ENCODE measurements at places on chromosomes 3 and 15.

DNA sequence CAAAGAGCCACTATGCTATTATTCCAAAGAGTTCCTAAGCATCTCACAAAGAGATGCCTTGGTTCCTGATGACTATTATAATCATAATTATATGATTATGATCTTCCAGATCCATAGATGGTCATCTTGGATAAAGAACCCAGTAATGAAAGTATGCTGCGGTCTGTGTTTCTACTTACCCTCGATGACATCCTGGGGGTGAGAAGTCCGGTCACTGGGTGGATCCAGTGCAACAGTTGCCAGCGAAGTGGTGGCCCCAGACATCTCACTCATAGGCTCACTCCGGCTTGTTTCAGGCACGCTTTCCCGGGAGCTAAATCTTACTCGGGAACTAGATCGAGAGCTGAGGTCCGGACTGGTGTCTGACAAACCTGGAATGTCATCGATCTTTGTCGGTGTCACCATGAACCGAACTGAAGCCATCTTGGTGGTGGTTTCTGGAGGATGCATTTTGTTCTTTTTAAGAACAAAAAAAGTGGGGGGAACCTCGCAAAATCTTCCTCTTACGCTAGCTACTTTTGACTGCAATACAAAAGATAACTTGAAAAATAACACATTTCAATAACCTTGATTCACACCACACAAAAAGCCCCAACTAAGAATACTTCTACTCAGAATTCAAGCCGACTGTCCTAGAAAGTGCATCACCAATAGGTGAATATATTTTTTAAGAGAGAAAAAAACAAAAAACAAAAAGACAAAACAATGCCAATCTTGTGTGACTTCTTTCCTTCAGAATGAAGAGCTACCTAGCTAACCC lies 1.2 kb downstream of the SLC12A6 start:
- DNase-seq, result no peak

- no peak for DNase-seq
Observed at GRCh38 chr15:90823455-90823974, 44.9 kb upstream of the FURIN start.

GRCh38 chr15:52263563-52264282 lies 31.9 kb downstream of the MYO5C start:
- no peak for DNase-seq

GRCh38 chr3:44554626-44555592 lies at the start of gene ZKSCAN7:
Gene ZKSCAN7 (plus strand): TSS chr3:44555193. CDS start chr3:44557048, 1,855 bp downstream.
- DNase-seq, result peak; percentile 60

DNA sequence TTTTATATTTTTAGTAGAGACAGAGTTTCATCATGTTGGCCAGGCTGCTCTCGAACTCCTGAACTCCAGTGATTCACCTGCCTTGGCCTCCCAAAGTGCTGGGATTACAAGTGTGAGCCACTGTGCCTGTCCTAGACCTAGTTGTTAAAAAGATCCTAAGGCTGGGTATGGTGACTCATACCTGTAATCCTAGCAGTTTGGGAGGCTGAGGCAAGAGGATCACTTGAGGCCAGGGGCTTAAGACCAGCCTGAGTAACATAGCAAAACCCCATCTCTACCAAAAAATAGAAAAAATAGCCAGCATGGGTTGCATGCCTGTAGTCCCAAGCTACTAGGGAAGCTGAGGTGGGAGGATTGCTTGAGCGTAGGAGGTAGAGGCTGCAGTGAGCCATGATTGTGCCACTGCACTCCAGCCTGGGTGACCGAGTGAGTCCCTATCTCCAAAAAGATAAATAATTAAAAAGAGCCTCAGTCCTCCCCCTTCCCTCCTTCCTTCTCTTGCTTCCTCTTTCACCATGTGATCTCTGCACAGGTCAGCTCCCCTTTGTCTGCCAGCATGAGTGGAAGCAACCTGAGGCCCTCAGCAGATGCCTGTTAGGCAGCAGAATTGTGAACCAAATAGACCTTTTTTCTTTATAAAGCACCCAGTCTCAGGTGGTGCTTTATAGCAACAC lies 9.8 kb upstream of the FNDC3B start:
- DNase-seq, result no peak

DNA sequence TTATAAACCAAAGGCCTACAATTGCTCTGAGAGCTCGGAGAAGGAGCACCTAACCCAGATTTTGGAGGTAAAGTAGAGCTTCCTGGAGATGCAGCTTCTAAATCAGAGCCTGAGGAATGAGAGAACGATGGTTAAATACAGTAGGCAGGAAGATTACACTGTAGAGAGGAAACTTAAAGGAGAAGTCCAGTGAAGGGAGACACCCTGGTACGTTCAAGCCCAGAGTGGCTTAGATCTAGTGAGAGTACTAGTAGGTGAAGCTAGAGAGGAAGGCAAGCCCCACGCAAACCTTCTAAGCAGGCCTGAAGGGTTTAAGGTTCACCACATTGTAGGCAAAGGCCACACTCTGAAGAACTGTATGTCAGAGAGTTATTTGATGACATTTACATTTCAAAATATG lies 33.4 kb downstream of the SLC49A4 start:
- DNase-seq, result no peak

DNA sequence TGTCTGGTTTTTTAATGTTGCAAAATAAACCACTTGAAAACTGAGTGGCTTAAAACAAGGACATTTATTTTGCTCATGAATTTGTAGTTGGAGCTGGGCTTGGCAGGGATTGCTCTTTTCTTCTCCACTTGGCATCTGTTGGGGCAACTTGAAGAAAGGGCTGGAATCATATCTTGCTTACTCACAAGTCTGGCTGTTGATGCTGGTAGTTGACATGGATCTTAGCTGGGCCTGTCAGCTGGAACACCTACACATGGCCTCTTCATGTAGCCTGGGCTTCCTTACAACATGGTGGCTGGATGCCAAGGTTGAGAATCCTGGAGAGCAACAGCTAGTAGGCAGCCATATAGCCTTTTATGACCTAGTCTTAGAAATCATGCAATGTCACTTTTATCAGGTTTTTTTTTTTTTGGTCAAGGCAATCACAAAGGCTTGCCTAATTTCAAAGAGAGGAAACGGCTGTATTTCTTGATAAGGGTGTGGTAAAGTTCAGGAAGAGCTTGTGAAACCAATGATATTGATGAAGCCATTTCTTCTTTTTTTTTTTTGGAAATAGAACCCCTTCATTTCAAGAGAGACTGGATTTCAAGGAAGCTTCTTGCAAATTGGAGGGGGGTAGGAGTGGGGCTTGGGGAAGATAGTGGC lies 262.1 kb downstream of the IL20RB start:
- no peak for DNase-seq

DNA sequence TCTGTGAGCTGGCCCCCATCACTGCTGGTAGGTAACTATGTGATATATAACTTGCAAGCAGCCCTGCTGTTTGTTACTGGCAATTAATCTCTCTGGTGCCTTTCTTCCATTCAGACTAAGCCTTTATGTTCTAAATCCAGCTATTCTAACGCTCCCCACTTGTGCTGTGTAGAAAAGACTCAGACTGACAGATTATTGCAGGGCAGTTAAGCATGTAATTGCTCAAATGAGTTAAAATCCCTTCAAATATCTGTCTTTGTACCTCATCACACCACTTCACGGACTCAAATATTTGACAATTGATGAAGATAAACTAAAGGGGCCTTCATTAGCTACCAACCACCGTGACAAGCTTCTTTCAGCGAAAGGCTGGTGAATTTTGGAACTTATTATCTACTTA lies 416.2 kb downstream of the NR2F2 start:
- DNase-seq, result no peak

Data from left renal pelvis (tissue), 4 donors.